ENCODE measurements at places on chromosomes 6 and 20. TPM values are rescaled to one million over a fixed set of nuclear protein-coding genes. Genes with fewer than 3 reads are reported as not detected.

FOXA2 gene
- total RNA-seq: 19.6 TPM

LY6G5C gene
- total RNA-seq: 1.8 TPM

TAP2 gene
- 22.6 TPM for total RNA-seq

SLC22A1 gene
- 2.4 TPM for total RNA-seq

SLC32A1 gene
- not detected for total RNA-seq

SEC63 gene
- total RNA-seq: 20.0 TPM

PREX1 gene
- 16.9 TPM for total RNA-seq

PAK5 gene
- not detected for total RNA-seq

All from A549 treated with dexamethasone at 1 μM for 4 hours (cell line).